ENCODE measurements at places on chromosomes 5 and 9.

DNA sequence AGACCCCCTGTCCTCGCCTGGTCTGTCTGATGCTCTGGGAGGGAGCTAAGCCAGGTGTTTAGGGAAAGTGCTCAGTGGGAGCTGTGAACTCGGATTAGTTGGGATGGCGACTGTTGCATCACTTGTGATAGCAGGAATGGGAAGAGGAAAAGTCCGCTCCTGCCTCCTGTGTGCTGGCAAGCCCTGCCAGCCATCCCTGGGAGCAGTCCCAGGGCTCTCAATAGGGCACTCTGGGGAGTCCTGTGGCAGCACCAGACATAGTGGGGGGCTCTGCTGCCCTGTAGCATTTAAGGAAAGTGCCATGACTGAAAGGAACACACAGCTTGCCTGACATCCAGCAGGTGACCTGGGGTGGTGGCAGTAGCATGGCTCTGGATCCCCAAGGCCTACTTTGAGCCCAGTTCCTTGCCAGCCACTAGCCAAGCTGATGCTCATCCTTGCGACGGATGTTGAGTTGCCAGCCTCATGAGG, 81.5 kb downstream of the AMBP start:
- DNase-seq: no peak

DNA sequence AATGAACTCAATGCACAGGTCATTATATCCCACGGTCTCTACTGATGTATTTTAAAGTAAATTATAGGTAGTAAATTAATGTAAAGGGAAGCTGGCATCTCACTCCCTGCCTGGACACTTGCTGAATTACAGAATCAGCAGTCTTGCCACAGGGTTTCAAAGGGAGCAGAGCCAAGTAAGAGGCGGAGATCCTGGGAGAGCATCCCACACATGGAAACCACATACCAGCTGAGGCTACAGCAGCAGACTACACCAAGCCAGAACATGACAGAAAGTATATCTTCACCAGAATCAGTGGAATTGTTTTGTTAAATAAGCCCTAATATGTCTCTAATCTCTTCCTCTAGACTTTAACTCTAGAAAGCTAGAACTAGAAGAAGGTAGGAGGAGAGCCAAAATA, 1689.2 kb upstream of the WWC1 start:
- no peak for DNase-seq

DNA sequence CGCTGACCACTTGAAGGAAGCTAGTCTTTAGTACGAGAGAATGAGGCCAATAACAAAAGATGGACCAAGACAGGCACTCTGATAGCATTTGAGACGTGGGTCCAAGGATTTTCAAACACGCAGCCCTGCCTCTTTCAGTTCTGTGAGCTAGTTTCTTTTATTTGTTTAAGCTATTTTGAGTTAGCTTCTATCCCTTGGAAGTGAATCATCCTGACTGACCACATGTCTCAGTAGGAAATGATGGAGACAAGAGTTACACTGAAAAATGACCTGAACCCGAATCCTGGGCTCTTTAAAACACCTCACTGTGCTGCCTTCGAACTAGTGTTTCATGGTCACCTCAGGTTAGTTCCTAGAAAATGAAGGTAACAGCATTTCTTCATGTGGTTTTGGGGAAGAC, 9.9 kb downstream of the TEK start:
- DNase-seq: no peak

GRCh38 chr9:115425601-115426000, 307.6 kb upstream of the TNC start:
- DNase-seq: no peak

DNA sequence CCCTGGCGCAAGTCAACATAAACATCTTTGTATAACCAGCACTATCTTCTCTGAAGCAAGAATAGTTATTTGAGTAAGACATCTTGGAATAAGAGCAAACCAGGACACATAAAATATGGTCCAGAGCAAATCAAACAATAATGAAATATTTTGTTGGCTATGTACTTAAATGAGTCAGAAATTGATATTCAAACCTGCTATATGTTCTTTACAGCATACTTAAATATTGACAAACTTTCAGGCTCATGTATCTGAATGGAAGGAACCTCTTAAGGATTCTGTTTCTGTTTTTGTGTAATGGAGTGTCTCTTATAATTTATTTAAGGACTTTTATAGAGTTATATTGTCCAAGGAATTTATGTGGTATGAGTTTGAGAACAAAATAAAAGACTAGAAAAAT, 747.3 kb downstream of the EFNA5 start:
- DNase-seq: no peak

GRCh38 chr5:134079748-134080581, 34.5 kb upstream of the TCF7 start:
- DNase-seq: no peak

GRCh38 chr5:127746756-127747155, 43.6 kb downstream of the CCDC192 start:
- no peak for DNase-seq

GRCh38 chr9:86098824-86099700, at the start of gene GOLM1:
Gene GOLM1 (minus strand): TSS chr9:86099558. CDS start chr9:86079320, 20,238 bp downstream.
- no peak for DNase-seq

DNA sequence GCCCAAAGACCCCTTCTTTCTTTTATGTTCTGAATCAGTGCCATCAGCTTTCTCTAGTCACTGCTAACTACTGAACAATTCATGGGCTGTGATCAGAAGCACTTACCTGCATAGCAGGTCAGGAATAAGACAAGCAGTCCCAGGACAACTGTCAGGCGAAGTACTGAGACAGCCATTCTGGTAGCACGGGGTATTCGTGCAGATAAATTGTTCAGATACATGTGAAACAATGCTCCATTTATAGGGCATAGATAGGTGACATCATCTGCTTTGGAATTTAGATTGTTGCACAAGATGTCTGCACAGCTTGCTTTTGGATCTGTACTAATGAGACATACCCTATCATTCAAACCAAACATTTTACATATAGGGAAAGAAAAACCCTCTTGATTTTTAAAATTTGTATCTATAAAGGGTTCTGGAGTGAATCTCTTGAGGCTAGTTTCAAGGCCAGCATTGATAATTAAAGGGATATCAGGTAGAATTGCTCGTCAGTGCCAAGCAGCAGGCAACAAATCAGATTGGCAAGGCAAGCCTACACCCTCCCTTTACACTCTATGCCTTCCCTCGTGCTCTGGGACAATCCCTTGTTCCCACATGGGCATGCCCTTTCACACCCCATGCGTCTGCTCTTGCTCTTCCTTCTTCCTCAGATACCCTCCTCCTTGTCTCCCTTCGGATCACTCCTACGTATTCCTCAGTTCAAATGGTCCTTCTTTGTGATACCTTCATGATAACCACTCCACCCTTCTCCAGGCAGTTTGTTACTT, at the start of gene C5orf46:
Gene C5orf46, minus strand, starts transcription at position 213 of the 770 bp plus-strand sequence. Its CDS starts 37 bp downstream, at position 176.
- DNase-seq: no peak

GRCh38 chr9:120264528-120264927, 315.4 kb downstream of the CDK5RAP2 start:
- no peak for DNase-seq

- DNase-seq: no peak
These were observed 288.5 kb downstream of the SLIT3 start for GRCh38 chr5:169012450-169012849.

GRCh38 chr9:110626101-110626829, 42.3 kb upstream of the MUSK start:
- peak; percentile 55 for DNase-seq

- no peak for DNase-seq
These were observed 2.9 kb upstream of the ISCA1 start for GRCh38 chr9:86285261-86285660.

DNA sequence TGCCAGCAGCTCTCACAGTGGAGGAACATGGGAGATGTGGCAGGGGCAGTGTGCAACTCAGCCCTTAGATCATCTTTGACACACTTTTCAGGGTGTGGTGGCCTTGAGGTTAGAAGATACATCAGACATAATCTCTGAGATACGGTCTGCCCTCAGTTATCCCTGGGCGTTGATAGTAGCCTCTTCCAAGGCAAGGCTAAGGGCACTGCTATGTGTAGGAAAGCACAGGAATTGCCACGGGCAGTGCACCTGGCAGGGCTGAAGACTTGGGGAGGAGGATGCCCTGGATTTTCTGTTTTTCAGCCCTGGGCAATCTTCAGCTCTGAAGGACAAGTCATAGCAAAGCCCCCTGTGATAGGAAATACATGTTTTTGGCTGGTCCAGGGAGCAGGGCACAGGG, 206.7 kb downstream of the GOLPH3 start:
- DNase-seq: no peak

DNA sequence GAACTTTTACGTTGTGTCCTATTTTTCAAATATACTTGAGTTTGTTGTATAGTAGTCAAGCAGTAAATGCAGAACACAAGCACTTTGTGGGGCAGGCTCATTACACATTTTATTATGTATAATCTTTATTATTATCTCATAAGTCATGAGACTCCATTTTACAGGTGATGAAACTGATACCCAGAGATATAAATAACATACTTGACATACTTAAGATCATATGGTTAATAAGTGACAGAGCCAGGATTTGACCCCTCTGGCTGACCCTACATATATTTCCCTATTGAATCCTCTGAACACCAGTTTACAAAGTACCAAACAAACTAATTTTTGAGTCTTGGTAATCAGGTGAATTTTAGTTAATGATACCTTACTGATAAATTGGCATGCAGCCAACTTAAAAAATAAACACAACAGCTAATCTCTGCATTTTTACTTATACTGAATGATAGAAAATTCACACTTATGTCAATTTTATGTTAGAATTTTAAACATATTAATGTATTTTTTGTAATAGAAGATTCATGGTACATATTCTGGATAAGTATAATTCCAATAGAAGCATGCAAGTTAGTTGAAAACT, 305.0 kb upstream of the MEF2C start:
- no peak for DNase-seq

DNA sequence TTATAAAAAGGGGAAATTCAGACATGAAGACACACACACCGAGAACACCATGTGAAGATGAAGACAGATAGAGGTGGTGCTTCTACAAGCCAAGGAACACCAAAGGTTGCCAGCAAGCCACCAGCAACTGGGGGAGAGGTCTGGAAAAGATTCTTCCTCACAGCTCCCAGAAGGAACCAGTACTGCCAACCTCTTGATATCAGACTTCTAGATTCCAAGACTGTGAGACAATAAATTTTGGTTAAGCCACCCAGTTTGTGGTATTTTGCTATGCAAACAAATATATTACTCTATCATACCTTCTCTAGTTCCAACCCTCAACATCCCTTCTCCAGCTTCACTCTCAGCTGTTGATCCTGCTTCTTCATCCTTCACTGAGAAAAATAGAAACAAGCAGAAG, 451.1 kb downstream of the EBF1 start:
- no peak for DNase-seq

- no peak for DNase-seq
These were observed 1.0 kb upstream of the UBTD2 start for GRCh38 chr5:172284611-172284980.

GRCh38 chr9:107226421-107226820, 56.7 kb upstream of the RAD23B start:
- DNase-seq: no peak

DNA sequence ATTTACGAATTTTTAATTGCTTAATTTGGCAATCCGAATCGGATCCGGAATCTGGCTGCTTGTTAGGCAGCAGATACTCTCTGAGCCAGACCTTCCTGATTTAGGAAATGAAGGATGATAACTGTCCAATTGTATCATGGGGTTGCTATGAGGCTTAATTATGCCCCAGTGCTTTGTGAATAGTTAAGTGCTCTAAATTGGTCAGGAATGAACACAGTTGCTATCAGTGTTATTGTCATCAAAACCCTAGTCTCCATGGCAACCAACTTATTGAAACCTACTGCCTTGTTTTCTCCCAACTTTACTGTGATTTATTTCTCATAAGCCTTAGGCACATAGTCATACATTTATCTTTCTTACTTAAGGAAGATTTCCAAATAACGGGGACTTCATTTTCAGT, 47.9 kb downstream of the MAMDC2 start:
- DNase-seq: no peak

- peak; percentile 43 for DNase-seq
These were observed 7.8 kb upstream of the DNAJC18 start for GRCh38 chr5:139446956-139447779.

- DNase-seq: peak; percentile 93
These were observed at the start of gene CCNG1 for GRCh38 chr5:163437309-163438182. Gene CCNG1 (plus strand): TSS chr5:163437595. CDS start chr5:163439257, 1,662 bp downstream.

- no peak for DNase-seq
These were observed 182.7 kb downstream of the SMC2 start for GRCh38 chr9:104276709-104277245.

- no peak for DNase-seq
These were observed 393.1 kb downstream of the EFNA5 start for GRCh38 chr5:107277485-107278125.

- no peak for DNase-seq
These were observed 411.4 kb upstream of the DAP start for GRCh38 chr5:11172484-11172883.

DNA sequence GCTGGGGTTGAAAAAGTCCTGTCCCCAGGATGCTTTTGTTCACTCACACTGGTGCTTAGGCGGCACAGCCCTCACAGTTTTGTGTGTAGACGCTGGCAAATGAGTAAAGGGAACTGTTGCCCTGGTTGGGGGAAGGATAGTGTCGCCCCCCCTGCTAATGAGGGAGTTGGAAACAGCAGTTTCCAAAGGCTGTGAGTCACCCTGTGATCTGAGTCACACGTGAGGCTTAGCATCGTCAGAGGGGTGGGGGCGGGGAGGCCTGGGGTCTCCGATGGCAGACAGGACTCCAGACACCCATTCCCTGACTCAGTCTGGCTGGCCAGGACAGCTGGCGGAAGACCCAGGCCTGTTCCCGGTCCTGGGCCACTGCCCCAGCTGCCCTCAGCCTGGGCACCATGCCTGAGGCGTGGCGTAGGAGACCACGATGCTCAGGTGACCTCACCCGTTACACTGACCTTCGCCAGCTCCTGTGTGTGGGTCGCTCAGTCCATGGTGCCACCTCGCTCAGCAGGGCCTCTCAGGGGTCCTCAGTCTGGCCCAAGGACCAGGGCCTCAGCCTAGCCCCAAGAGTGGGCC, 2.9 kb downstream of the DNAJB5 start:
- no peak for DNase-seq

- no peak for DNase-seq
These were observed 27.7 kb downstream of the UGCG start for GRCh38 chr9:111924281-111924680.

DNA sequence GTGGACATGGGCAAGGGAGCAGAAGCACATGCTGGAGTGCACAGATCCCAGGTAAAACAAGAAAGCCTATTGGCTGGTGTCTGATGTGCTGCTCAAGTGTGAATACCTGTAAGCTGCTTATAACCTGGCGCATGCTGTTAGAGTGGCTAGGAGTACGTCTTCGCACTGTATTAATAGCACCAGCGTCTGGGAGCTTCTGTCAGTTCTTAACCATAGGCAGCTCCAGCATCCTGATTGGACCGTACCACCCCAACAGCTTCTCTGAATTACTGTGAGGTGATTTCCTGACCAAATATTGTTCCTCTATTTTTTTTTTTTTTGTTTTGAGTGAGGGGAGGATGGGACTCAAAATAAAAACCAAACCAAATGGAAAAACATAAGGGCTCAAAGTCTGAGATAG, 987.6 kb downstream of the PTPRD start:
- DNase-seq: no peak

GRCh38 chr9:38389313-38389712, 3.2 kb upstream of the ALDH1B1 start:
- DNase-seq: no peak
